T-helper 17 cell (primary cell): ENCODE measurements at places on chromosomes 7 and 10.

DNA sequence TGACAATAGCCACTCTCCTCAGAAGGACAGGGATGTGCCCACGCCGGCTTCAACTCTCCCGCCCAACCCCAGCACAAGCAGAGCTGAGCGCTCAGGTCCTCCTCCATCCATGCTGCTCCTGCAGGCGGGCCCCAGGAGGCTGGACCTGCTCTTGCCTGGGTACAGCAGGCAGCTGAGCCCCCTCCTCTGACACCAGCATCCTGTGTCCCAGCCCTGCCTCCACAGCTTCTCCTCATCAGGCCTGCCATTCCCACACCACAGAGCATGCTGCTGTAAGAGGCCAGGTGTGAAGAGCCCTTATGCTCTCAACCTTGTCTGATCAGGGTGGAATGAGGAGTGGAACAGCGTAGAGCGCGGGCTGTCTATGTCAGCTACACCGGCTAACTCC, 302.2 kb downstream of the PTPRN2 start:
- no peaks in the 10 kb centered on the region for H3K27me3 ChIP-seq
- no peaks in the 10 kb centered on the region for H3K4me1 ChIP-seq
- DNase-seq, result no peak
- no peaks in the 10 kb centered on the region for H3K36me3 ChIP-seq
- no peak overlapping the region for H3K4me3 ChIP-seq
- H3K27ac ChIP-seq, result no peak overlapping the region

- H3K4me3 ChIP-seq, result no peak overlapping the region
- no peaks in the 10 kb centered on the region for H3K27me3 ChIP-seq
- H3K27ac ChIP-seq, result no peak overlapping the region
- H3K36me3 ChIP-seq, result peaks cover 5% of the 10 kb centered on the region
Measured at GRCh38 chr7:21476429-21476828, 48.5 kb downstream of the SP4 start.

- H3K36me3 ChIP-seq, result no peaks in the 10 kb centered on the region
- no peaks in the 10 kb centered on the region for H3K27me3 ChIP-seq
- H3K27ac ChIP-seq, result no peak overlapping the region
- no peak for DNase-seq
- H3K4me3 ChIP-seq, result no peak overlapping the region
Measured at GRCh38 chr10:19932806-19933371, 116.7 kb downstream of the PLXDC2 start.

GRCh38 chr7:19834566-19834965, 61.1 kb upstream of the TMEM196 start:
- DNase-seq, result no peak
- no peak overlapping the region for H3K4me3 ChIP-seq
- no peak overlapping the region for H3K27ac ChIP-seq
- H3K36me3 ChIP-seq, result no peaks in the 10 kb centered on the region
- H3K27me3 ChIP-seq, result no peaks in the 10 kb centered on the region

DNA sequence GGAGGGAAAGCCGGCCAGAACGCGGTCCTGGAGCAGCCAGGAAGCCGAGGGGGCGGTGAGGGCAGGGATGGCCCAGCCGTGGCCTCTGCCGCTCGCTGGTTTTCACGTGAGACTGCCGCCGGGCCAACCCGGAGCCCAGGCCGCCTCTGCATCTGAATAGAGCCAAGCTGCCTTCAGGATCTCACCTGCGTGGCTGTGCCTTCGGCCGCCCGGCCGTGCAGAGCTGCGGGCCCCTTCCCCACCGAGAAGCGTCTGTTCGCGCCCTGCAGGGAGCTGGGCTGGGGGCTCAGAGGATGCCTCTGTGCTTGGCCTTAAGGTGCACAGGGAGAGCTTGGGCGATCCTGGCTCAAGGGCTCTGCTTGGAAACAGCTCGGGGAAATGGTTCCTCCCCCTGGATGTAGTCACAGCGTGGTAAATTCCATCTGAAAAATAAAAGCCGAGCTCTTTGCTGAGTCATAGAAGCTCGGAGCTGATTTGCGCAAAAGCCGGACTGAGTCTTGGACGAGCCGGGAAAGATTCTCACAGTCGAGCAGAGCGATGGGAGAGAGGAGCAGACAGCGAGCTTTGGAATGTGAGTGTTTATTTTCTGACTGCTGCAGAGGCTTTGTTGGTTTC, at the start of gene JAKMIP3:
Gene JAKMIP3, plus strand, starts transcription at position 456 of the 615 bp plus-strand sequence. CDS start 38,863 bp downstream, outside the sequence.
- H3K27ac ChIP-seq, result peak within 1 kb of the TSS; percentile 62
- H3K4me3 ChIP-seq, result peak within 1 kb of the TSS; percentile 83
- peaks cover 13% of the 10 kb centered on the region for H3K4me1 ChIP-seq
- no peak for DNase-seq
- H3K27me3 ChIP-seq, result peaks cover 52% of the 10 kb centered on the region

- DNase-seq, result no peak
- H3K36me3 ChIP-seq, result no peaks in the 10 kb centered on the region
- no peak overlapping the region for H3K4me3 ChIP-seq
- H3K27ac ChIP-seq, result no peak overlapping the region
Measured at GRCh38 chr10:84665883-84666463, 337.6 kb downstream of the CCSER2 start.

DNA sequence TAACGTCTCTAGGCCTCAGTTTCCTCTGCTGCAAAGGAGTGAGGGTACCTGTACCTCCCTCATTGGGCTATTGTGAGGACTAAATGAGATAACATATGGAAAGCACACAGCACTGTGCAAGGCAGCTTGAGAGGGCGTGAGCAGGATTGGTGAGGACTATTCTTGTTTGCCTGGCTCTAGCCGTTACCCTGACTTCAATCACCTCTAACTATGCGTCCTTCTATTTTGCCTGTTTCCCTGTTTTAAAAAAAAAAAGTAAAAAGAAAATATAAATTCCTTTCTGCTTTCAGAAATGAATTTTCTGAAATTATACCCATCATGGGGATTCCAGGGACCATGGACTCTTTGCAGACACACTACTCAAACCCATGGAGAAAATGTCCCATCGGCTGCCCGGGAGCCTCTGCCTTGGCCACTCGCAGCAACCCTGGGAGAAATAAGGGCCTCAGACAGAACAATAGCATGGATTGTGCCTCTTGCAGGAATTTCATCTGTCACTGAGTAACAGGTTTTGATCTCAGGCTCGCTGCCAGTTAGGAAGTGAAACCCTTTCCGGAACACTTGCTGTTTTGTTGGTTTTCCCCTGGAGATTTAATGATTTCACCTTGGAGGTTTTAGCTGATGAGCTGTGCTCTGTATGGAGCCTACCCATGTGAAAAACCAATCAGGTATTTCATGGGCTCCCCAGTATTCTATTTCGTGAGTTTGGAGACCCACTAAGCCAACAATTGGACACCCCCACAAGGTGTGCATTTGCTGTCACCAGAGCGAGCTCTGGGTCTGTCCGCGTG, 55.6 kb downstream of the STEAP1B start:
- no peak overlapping the region for H3K27ac ChIP-seq
- H3K4me1 ChIP-seq, result peaks cover 2% of the 10 kb centered on the region
- no peaks in the 10 kb centered on the region for H3K36me3 ChIP-seq
- no peak overlapping the region for H3K4me3 ChIP-seq

GRCh38 chr7:123996327-123996625, 36.6 kb downstream of the TMEM229A start:
- no peaks in the 10 kb centered on the region for H3K4me1 ChIP-seq
- peaks cover 5% of the 10 kb centered on the region for H3K27me3 ChIP-seq
- H3K36me3 ChIP-seq, result no peaks in the 10 kb centered on the region
- H3K27ac ChIP-seq, result no peak overlapping the region
- no peak for DNase-seq
- H3K4me3 ChIP-seq, result no peak overlapping the region

DNA sequence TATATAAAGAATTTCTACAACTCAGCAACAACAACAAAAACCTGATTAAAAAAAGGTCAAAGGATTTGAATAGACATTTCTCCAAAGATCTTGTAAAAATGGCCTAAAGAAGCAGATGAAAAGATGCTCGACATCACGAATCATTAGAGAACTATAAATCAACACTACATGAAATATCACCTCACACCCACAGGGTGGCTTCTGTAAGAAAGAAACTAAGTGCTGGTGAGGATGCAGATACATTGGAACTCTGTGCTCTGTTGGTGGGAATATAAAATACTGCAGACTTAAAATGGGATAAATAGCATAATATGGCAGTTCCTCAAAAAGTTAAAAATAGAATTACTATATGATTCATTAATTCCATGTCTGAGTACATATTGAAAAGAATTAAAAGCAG, 38.3 kb upstream of the CDCA7L start:
- no peaks in the 10 kb centered on the region for H3K4me1 ChIP-seq
- peaks cover 3% of the 10 kb centered on the region for H3K36me3 ChIP-seq
- no peak overlapping the region for H3K4me3 ChIP-seq

- H3K4me1 ChIP-seq, result no peaks in the 10 kb centered on the region
- DNase-seq, result no peak
- H3K27me3 ChIP-seq, result no peaks in the 10 kb centered on the region
- no peak overlapping the region for H3K27ac ChIP-seq
- H3K36me3 ChIP-seq, result no peaks in the 10 kb centered on the region
Measured at GRCh38 chr7:90574146-90574819, 21.8 kb upstream of the CDK14 start.

GRCh38 chr7:45680776-45681175, 106.6 kb downstream of the ADCY1 start:
- H3K27ac ChIP-seq, result no peak overlapping the region
- no peak for DNase-seq
- H3K36me3 ChIP-seq, result peaks cover 2% of the 10 kb centered on the region
- H3K4me1 ChIP-seq, result peaks cover 4% of the 10 kb centered on the region
- H3K27me3 ChIP-seq, result peaks cover 57% of the 10 kb centered on the region
- H3K4me3 ChIP-seq, result no peak overlapping the region

DNA sequence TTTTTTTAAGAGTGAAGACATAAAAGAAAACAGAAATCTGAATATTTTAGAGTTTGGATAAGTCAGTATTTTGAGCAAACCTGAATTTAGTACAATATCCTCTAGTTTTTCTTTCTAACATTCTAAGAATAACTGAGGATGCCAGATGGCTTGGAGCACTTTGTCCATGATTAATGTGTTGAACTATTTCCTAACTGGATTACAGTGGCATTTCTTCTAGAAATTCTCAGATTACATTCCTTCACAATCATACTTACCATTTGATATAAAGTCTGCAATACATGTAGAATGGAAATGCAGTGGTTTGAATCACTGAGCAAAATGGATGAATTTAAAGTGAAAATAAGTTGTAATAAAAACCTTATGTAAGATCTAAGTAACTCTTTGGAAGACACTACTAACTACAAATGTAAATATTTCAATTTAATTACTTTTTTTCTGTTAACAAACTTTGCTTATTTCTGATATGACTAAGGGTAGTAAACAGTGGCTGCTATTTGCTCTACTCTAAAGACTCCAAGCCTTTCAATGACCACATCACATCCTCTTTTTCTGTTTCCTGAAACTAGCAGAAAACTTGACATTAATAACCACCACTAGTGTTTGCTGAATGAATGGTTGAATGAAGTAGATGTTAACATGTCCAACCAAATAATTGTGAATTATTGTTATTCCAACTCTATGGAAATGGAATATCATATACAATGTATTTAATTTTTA, 102.8 kb downstream of the PRKG1 start:
- H3K27me3 ChIP-seq, result no peaks in the 10 kb centered on the region
- no peak for DNase-seq
- no peak overlapping the region for H3K4me3 ChIP-seq
- no peaks in the 10 kb centered on the region for H3K4me1 ChIP-seq
- no peaks in the 10 kb centered on the region for H3K36me3 ChIP-seq

GRCh38 chr7:12802070-12802469, 114.6 kb downstream of the ARL4A start:
- peaks cover 2% of the 10 kb centered on the region for H3K4me1 ChIP-seq
- H3K36me3 ChIP-seq, result no peaks in the 10 kb centered on the region
- peaks cover 4% of the 10 kb centered on the region for H3K27me3 ChIP-seq
- no peak overlapping the region for H3K27ac ChIP-seq
- no peak overlapping the region for H3K4me3 ChIP-seq

DNA sequence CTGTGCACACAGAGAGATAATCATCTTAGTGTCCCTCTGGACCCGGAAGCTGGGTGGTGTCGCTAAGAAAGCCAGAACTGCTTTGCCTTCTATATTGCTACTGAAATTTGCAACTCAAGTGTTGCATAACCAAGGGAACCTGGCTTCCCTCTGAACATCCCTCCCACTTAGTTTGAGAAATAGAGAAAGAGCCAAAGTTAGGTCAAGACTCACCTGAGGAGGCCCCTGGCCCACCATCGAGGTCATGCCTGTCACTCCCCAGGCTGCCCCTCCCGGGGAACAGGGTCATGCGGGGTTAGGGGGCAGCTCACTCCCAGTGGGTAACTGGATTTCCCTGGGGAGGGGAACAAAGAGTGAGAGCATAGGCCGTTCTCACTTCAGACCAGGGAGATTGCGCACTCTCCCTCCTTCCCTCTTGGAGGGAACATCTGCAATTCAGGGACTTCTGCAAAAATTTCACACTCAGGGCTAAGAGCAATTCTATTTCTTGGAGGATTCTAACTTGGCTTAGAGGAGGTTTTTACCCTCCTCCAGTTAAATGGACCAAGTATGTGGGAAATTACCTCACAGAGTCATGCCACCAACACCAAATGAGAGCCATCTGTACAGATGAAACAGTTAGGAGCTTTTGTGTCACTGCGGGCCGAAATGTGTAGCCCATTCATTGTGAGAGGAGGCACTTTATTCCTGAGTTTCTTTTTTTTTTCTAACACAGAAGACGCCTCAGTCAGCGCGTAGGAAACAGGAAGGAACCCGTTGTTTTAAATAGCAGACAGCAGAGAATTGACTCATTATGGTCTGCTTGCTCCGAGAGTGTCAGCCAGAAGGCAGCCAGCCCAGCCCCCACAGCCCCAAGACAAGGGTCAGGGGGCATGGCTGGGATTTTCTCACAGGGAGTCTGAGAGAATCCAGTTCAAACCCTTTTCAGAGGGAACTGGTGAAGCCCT, 221.3 kb downstream of the ARHGAP12 start:
- H3K4me3 ChIP-seq, result peak overlapping the region; percentile 19

DNA sequence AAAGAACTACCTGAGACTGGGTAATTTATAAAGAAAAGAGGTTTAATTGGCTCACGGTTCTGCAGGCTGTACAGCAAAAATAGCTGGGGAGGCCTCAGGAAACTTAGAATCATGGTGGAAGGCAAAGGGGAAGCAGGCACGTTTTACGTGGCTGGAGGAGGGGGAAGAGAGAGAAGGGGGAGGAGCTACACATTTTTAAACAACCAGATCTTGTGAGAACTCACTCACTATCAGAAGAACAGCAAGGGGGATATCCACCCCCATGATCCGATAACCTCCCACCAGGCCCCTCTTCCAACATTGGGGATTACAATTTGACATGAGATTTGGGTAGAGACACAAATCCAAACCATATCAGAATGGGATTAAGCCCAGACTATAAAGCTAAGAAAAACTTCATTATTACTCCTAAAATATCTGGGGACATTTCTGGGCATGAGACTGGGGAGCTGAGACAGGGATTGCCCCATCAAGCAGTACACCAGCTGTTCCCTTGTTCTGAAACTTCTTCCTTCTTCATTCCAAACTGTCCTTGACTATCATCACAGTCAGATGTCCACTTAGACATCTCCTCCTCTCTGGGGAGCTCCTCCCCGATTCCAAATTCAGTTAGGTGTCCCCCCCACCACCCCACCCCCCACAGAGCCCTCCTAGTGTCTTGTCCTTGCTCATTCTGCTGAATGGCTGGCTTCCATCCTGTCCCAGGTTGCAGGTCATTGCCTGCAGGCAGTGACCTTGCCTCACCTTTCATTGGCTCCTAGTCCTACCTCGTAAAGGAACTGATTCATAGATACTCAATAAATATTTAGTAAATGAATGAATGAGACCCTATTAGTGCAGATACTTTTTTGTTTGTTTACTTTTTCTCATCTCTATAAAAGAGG, 132.6 kb downstream of the EVX1 start:
- no peak for DNase-seq
- H3K4me3 ChIP-seq, result no peak overlapping the region
- H3K27ac ChIP-seq, result no peak overlapping the region
- H3K27me3 ChIP-seq, result peaks cover 46% of the 10 kb centered on the region
